T-helper 2 cell treated with Interferon-gamma antibody and Interleukin-4, amounts not matched to agents 5 μg/mL and 100 μg/mL, for 36 hours (primary cell): ENCODE measurements at places on chromosomes 2 and 18.
A peak's percentile ranks its signal among the peaks of the same experiment; 100 is the strongest.

DNA sequence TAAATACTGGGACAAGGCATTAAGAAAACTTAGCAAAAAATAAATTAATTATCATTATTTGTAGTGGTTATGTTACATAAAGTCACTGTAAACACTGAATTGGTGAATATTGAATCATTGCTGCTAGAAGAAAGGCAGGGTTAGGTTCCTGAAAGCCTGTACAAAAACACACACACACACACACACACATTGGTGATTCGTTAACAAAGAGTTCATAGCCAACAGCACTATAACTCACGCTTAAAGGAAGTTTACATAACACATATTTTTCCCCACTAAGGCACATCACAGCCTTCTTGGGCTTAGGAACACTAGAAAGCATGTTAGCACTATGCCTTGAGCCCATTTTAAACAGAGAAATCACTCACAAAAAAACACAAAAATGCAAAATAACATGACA is 690.0 kb upstream of the PIK3C3 start:
- H3K36me3 ChIP-seq: no peaks in the 10 kb centered on the region
- no peaks in the 10 kb centered on the region for H3K4me1 ChIP-seq
- no peak overlapping the region for H3K27ac ChIP-seq
- H3K27me3 ChIP-seq: no peaks in the 10 kb centered on the region

- no peak for DNase-seq
- H3K27ac ChIP-seq: no peak overlapping the region
- H3K4me3 ChIP-seq: no peak overlapping the region
- no peaks in the 10 kb centered on the region for H3K36me3 ChIP-seq
- no peaks in the 10 kb centered on the region for H3K4me1 ChIP-seq
Observed at GRCh38 chr2:26982102-26982742, 11.8 kb downstream of the MAPRE3 start.

GRCh38 chr2:197675711-197676188 is 363 bp upstream of the RFTN2 start:
- peaks cover 29% of the 10 kb centered on the region for H3K27me3 ChIP-seq
- DNase-seq: no peak
- H3K36me3 ChIP-seq: no peaks in the 10 kb centered on the region
- no peak overlapping the region for H3K4me3 ChIP-seq

DNA sequence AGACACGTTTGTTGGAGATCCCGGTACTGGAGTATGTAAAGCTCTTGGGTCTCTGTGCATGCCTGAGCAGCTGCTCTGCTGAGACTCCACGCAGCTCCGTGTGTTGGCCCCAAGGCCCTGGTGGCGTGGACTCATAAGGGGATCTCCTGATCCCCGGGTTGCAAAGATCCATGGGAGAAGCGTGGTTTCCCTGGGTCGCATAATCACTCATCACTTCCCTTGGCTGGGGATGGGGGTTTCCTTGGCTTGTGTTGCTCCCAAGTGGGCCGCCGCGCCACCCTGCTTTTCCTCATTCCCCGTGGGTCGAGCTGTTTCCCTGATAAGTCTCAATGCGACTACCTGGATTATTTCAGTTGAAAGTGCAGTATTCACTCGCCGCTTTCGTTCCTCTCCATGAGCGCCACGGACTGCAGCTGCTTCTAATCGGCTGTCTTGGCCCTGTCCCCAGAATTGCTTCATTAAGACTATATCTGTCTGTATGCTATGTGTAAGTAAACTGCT is 76.0 kb downstream of the EPC2 start:
- no peak overlapping the region for H3K27ac ChIP-seq
- no peak for DNase-seq
- no peak overlapping the region for H3K4me3 ChIP-seq
- peaks cover 28% of the 10 kb centered on the region for H3K36me3 ChIP-seq
- H3K27me3 ChIP-seq: no peaks in the 10 kb centered on the region

DNA sequence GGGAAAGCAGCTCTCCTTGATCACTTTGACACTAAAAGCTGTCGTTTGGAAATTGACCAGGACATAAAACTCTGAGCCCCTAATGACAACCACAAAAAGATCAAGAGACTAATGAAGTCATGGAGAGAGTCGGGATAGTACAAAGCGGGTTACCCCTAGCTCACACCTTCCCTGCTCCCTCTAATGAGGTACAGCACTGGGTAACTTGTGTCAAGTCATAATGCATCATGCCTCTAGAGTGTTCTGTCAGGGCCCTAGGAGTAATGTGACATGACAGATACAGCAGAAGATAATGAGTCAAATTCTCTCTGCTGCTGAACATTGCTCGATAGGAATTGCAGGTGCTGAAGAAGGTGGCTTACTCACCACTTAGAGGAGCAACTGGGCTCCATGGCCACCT is 130.7 kb downstream of the AQP4 start:
- peak overlapping the region; percentile 39 for H3K4me3 ChIP-seq
- peaks cover 10% of the 10 kb centered on the region for H3K27me3 ChIP-seq
- H3K27ac ChIP-seq: no peak overlapping the region
- no peak for DNase-seq

- H3K36me3 ChIP-seq: peaks cover 13% of the 10 kb centered on the region
- no peaks in the 10 kb centered on the region for H3K27me3 ChIP-seq
- no peak overlapping the region for H3K27ac ChIP-seq
- no peak overlapping the region for H3K4me3 ChIP-seq
- H3K4me1 ChIP-seq: peaks cover 14% of the 10 kb centered on the region
- no peak for DNase-seq
Observed at GRCh38 chr2:28325567-28326468, 66.8 kb upstream of the FOSL2 start.

DNA sequence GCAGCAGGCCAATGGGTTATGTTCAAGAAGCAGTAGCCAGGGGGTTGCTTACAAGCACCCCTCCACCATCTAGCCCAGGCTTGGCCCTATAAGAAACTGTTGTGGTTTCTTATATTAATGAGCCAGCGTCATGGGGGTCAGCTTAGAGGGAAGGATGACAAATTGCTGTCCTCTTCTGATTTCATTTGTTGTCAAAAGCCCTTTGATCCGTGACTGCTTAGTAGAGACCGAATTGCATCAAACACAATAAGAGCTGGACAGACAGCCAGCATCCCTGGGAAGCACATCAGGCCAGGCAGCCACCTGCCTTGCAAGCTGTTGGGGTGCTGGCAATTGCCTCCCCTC is 206.6 kb upstream of the SETBP1 start:
- H3K4me3 ChIP-seq: no peak overlapping the region
- H3K4me1 ChIP-seq: no peaks in the 10 kb centered on the region
- DNase-seq: no peak

DNA sequence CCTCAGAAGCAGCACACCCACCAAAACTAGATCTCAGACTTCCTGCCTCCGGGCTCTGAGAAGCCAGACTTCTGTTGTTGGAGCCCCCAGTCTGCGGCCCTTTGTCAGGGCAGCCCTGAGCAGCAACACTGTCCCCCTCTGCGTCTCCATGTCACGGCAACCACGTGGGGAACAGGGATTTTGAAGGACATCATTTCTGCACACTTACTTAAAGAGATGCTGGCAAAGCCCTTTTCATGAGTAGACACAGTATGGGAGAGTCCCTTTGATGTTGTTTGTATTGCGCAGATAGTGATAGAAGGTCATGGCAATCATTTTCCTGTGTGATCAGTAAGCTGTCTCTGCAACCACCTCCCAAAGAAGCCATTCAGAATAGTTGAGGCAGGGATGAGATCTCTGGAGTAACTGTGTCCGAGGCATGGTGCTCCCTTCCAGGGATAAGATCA is 69.1 kb upstream of the ID2 start:
- peaks cover 11% of the 10 kb centered on the region for H3K36me3 ChIP-seq

DNA sequence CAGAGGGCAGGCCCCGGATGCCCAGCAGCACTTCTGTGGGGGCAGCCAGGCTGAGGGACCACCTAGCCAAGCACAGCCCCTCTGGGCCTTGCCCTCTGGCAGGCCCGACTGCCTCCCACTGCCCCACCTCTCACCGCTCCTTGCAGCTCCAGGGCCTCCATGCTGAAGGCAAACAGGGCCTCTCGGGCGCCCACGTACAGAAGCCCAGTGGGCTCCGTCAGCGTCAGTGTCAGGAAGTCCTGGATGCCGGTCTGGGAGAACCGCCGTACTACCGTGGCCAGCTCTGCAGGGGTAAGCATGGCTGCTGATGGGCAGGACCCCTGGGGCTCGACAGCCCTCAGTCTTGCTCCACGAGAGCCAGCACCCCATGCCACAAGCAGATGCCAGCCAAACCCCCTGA is 3.7 kb downstream of the SEMA4C start:
- H3K4me1 ChIP-seq: peaks cover 17% of the 10 kb centered on the region
- peaks cover 33% of the 10 kb centered on the region for H3K36me3 ChIP-seq
- peaks cover 8% of the 10 kb centered on the region for H3K27me3 ChIP-seq
- DNase-seq: no peak
- no peak overlapping the region for H3K4me3 ChIP-seq

DNA sequence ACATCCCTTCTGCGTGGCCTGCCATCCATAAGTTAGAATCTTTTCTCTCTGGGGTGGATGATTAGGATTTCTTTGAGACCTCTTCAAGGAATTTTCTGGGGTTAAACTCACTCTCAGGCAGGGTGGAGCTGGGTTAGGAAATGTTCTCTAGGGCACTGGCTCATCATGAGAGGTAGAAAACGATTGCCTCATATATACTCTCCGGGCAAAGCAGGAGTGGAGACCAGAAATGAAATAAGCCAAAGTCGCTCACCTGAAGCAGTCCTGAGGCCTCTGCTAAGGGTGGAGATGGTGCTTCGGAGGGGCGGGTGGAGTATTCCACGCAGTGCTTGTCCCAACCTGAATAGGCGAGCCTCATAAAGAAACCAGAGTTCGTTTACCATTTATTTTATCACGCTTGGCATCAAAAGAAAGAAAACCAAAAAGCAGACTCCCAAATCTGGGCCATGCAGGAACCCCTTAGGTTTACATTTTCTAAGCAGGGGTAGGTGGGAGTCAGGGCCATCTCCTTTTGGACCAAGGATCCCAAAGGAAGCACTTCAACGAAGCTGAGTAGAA is 249.3 kb upstream of the MEIS1 start:
- no peak overlapping the region for H3K27ac ChIP-seq
- DNase-seq: no peak
- H3K36me3 ChIP-seq: no peaks in the 10 kb centered on the region

DNA sequence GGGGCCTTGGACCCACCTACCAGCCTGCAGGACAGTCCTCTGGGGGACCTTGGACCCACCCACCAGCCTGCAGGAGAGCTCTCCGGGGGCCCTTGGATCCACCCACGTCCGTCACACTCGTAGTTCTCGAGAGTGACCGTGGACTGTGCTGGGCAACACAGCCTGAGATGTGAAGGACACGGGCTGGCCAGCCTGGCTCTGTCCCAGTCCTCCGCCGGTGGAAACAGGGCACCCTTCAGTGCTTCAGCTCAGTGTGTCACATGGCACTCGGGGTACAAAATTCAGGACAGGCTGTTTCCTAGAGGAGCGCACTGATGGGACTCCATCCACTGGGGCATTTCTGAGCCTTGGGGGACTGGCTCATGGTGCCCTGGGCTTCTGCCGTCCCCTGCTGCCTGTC is 212.0 kb downstream of the TWIST2 start:
- H3K27me3 ChIP-seq: no peaks in the 10 kb centered on the region
- DNase-seq: no peak
- H3K4me3 ChIP-seq: no peak overlapping the region
- peaks cover 15% of the 10 kb centered on the region for H3K36me3 ChIP-seq
- no peak overlapping the region for H3K27ac ChIP-seq

GRCh38 chr2:58054264-58054663 is 7.7 kb downstream of the VRK2 start:
- DNase-seq: no peak
- H3K27me3 ChIP-seq: no peaks in the 10 kb centered on the region
- no peak overlapping the region for H3K4me3 ChIP-seq
- no peak overlapping the region for H3K27ac ChIP-seq
- peaks cover 22% of the 10 kb centered on the region for H3K36me3 ChIP-seq

DNA sequence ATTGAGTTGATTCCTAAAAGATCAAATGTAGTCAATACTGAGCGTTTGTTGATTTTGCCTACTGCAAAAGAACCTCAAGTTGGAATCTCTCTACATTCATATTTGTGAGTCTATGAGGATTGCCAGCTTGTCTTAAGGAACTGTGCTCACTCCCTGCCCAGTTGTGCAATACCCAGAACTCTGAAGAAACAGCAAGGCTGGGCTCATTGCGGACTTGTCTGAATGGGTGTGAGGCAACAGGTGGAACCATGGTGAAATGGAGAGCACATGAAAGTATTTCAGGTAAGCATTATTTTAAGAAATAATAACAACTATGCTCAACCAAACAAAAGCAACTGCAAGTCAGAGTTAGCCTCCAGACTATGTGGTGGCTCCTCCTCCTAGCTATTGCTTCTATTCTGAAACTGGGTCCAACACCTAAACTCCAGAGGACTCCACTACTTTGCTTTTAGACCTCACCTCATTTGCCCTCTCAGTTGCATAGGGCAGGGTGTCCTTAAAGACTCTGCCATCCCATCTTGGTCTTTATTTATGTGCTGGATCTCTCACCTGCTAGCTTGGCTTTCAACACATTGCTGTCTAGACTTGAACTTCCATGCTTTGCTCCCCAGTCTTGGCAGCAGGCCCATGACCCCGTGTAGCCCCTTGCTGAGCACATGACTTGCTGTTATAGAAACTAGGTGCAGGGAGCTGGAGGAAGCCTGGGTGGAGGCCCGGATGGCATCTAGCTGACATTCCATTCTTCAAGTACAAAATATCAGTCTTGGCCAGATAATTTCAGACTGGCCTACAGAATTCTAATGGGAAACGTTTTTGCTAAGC is 94.8 kb upstream of the ARL5A start:
- no peaks in the 10 kb centered on the region for H3K36me3 ChIP-seq
- H3K27ac ChIP-seq: no peak overlapping the region
- no peak overlapping the region for H3K4me3 ChIP-seq
- DNase-seq: no peak
- H3K27me3 ChIP-seq: peaks cover 7% of the 10 kb centered on the region

DNA sequence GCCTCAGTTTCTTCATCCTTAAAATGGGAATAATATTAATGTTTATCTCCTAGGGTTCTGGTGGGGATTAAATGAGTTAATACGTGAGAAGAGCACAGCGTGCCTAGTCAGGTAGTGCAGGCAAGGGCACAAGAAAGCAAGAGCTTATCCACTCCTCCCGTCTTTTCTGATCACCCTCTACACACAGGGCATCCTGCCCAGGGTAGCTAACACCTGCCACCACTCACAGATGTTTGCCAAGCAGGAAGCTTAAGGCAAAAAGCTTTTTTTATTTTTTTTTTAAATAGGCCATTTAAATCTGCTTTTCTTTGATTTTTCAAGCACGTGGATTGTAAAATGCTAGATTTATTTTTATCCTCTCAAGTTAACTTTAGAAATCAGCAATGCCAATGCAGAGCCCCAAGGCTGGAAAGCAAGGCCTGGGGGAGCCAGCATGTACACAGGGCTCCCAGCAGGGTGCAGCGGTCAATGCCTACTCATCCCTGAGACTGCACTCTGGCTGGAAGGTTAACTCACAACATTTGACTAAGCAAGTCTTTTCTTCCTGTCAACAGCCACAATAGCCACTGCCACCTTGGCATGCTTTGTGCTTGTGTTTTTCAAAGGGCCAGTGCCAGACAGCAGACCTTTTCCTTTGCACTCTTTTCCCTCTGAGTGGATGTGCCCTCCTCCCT is 86.5 kb upstream of the ACAA2 start:
- no peak overlapping the region for H3K4me3 ChIP-seq
- DNase-seq: no peak
- H3K36me3 ChIP-seq: no peaks in the 10 kb centered on the region
- no peak overlapping the region for H3K27ac ChIP-seq

- peak overlapping the region; percentile 68 for H3K27ac ChIP-seq
- peaks cover 78% of the 10 kb centered on the region for H3K36me3 ChIP-seq
- DNase-seq: no peak
- peak overlapping the region; percentile 49 for H3K4me3 ChIP-seq
- peaks cover 73% of the 10 kb centered on the region for H3K4me1 ChIP-seq
Observed at GRCh38 chr2:203713381-203713780, 6.9 kb downstream of the CD28 start.
